Stimulated activated CD8-positive, alpha-beta memory T cell treated with anti-CD3 and anti-CD28 coated beads, Interleukin-4, amount 100 ng/mL, for 1 hour (primary cell): ENCODE measurements at places on chromosomes 12 and 14.

DNA sequence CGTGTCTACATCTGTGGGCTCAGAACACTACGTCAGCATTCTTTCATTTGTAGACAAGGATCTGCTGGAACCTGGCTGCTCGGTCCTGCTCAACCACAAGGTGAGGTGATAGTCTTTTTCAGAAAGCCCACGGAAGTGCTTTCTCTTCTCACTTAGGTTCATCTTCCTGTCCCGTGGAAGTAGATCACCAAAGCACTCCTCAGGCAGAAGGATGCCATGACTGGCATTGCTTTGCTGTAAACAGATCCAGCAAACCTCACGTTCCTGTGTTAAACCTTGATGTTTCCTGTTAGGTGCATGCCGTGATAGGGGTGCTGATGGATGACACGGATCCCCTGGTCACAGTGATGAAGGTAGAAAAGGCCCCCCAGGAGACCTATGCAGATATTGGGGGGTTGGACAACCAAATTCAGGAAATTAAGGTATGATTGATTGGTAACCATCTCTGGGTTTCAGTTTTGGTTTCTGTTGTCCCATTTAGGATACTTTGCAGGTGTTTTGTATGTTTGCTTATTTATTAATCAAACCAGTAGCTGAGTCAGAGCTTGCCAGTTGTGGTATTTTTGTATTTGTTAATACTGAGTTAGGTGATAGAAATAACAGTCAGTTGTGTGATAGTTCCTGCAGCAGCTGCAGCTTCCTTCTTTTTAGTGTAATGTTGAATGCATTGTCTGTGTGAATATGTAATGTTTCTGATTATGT is 7.5 kb downstream of the PSMC1 start:
- DNase-seq, result no peak

GRCh38 chr14:64773577-64773976 is 69.4 kb downstream of the PLEKHG3 start:
- DNase-seq, result no peak

DNA sequence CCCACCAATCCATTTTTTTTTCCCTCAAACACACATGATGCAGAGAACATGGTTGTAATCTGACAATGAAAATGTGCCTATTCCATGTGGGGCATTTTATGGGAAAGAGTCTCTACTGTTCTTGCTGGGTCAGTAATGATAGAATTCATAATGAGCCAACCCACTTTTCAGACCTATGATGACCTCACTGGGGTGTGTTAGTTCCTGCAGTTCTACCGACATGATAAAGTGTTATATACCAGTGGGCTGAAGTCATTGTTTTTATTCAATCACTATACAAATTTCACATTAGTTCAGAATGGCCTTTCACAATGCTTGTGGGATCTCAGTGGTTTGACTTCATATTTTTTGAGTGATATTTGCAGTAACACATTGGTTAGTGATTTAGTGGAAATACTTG is 47.5 kb downstream of the PPFIBP1 start:
- DNase-seq, result no peak

- DNase-seq, result no peak
Measured at GRCh38 chr12:93149229-93149628, 220.1 kb upstream of the EEA1 start.

- no peak for DNase-seq
Measured at GRCh38 chr14:47543459-47543858, 131.9 kb downstream of the MDGA2 start.

DNA sequence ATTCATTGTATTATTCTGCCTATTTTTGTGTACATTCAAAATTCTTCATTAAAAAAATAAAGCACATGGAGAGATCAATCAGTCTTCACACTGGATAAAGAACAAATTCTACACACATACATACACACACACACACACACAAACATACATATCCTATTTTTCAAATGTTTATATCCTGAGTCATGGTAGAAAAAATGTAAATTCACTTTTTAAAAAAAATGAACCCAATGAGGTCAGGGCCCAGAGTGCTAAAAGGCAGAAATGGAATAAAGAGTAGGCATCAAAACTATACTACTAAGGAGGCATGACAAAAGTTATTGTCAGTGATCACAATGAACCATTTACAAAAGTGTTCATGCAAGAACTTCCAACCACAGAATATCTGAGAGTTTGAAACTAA is 17.3 kb downstream of the GALC start:
- no peak for DNase-seq

DNA sequence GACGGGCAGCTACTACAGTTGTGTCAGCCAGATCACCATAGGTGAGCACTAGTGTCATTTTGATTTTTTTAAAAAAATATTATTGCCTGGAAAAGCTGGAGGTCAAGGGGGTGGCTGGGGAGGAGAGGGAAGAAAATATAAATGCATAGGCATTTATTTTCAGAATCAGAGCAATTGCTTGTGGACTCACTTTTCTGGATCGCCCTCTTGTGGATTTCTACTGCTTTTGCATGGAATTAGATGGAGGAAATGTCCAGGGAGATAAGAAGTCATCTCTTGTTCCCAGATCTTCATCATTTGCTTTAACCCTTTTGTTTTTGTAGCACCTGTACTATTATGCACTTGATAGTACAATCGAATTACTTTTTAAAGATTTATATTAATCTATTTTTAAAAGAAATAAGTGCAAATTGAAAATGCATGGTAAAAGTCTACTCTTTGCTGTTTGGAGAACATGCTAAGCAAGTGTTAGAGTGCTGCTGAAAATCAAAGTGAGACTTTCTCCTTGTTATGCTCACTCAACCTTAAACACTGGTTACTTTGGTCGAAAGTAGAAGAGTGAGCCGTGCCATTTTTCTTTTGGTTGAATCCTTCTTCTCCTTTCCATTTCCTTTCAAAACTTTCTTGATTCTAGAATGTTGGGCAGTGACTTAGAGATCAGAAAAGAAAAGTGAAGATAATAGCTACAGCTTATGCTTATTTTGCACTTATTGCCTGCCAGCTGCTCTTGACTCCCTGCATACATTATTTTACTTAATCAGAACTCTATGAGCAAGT is 60.6 kb upstream of the ANO4 start:
- DNase-seq, result no peak

DNA sequence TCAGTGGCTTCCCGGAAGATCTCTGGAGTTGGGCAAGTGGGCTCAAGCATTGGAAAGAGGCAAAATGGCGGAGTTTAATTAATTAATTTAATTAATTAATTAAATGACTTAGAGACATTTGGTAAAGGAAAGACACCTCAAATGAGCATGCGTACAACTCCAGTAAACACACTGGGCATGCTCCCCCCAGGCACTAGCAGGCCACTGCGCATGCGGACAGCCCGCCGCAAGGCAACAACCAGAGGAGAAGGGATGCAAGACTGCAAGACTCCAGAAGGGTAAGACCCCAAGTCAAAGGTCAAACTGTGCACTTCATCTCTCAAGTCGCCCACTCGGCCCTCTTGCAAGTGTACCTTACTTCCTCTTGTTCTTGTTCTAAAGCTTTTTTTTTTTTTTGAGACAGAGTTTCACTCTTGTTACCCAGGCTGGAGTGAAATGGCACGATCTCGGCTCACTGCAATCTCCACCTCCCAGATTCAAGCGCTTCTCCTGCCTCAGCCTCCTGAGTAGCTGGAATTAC is 57.8 kb upstream of the PSMC1 start:
- no peak for DNase-seq

DNA sequence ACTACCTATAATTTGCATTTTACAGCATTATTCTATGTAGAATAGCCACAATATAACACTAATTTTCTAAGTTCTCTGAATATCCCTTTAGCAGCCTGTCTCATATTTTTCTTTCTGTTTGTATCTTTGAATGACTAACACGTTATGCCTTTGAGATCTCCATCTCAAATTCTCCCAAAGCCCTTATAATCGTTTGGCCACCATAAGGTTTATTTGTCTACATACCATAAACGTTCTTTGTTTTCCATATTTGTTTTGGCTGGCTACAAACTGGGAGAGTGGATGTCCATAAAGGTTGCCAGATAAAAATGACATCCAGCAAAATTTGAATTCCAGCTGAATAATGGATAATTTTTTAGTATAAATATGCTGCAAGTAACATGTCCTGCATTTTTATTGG is 203.7 kb downstream of the STXBP6 start:
- no peak for DNase-seq
